ENCODE measurements at places on chromosomes 6 and 20. TPM values are rescaled to one million over a fixed set of nuclear protein-coding genes. Genes with fewer than 3 reads are reported as not detected.

Gene PBOV1
- not detected for polyA plus RNA-seq

Gene NUP153
- 2.6 TPM for polyA plus RNA-seq

DNA sequence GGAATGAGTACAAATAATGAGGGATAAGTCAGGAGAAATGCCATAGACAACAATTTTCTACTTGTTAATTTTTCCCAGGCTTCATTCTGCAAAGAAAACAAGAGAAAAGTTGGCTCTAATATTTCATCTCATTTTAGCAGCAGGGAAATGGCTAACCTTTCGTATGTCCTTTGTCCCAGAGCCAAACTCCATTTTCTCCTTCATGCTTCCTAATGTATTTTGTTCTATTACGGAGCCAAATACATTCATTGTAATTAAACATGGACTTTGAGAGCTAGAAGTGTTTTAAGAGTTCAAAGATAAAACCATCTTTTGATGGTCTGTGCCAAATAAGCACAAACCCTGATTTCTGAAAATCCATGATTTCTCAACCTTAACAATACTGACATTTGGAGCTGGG is 136.9 kb downstream of the PTCHD4 start:
- no peaks in the 10 kb centered on the region for H3K36me3 ChIP-seq
- no peak overlapping the region for H3K27ac ChIP-seq
- no peak overlapping the region for H3K4me3 ChIP-seq
- no peak for DNase-seq

DNA sequence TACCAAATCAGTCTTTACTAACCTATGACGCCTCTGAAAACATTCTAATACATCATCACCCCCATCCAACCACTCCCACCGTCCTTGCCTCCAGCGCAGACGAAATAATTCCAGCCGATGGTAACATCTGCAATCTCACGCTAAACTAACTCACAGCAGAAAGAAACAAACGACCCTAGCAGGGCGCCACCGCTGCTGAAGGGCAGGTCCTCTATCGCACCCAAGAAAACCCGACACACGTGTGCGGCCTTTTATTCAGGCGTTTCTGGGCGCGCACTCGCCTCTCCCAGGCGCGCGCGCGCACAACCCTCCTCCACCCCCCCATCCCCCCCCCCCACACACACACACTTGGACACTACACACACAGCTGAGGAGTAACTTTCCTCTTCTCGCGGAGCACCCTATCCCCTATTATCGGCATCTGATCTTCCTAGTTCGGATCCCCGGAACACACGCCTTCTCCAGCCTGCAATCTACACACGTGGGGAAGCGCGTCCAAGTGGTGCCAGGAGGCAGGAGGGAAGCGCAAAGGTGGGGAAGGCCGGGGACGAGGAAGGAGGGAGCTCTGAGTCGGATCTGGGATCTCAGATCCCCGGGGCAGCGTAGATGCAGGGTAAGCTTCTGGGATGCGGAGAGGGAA is 1.4 kb downstream of the GFOD1 start:
- H3K4me1 ChIP-seq: peaks cover 55% of the 10 kb centered on the region
- H3K27me3 ChIP-seq: peaks cover 5% of the 10 kb centered on the region
- peaks cover 2% of the 10 kb centered on the region for H3K36me3 ChIP-seq
- H3K4me3 ChIP-seq: peak overlapping the region; percentile 96
- peak; percentile 35 for DNase-seq
- H3K27ac ChIP-seq: peak overlapping the region; percentile 85

GRCh38 chr6:39344821-39345280 is 22.3 kb upstream of the KCNK16 start:
- no peaks in the 10 kb centered on the region for H3K36me3 ChIP-seq
- peak overlapping the region; percentile 63 for H3K27ac ChIP-seq
- DNase-seq: no peak
- no peaks in the 10 kb centered on the region for H3K4me1 ChIP-seq
- H3K4me3 ChIP-seq: no peak overlapping the region

- H3K36me3 ChIP-seq: no peaks in the 10 kb centered on the region
- no peaks in the 10 kb centered on the region for H3K27me3 ChIP-seq
- no peak for DNase-seq
- no peak overlapping the region for H3K4me3 ChIP-seq
These were observed 470.2 kb downstream of the ADGRB3 start for GRCh38 chr6:69105288-69105687.

DNA sequence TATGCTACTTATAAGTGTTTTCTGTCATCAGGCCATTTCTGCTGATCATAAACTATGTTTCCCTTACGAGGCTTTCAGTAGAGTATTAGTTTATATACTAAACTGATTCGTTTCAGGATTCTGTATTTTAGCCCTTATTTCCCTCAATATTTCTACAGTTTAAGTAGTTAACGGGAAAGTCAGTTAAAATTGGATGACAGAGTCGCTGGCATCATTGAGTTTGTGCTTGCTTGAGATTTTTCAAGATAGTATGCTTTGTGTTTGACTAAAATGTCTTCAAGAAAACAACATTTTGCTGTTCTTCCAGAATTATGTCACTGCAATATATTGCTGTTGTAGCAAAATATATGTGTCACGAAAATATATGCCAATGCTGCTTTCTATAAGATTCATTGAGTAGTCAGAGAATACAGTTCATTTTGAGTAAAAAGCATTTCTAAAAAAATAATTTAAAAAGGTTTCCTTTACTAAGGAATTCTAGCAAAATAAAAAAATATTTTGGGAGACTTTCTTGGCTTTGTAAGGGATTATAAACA is 51.4 kb downstream of the NCOA7 start:
- no peak overlapping the region for H3K4me3 ChIP-seq
- H3K27me3 ChIP-seq: no peaks in the 10 kb centered on the region
- H3K4me1 ChIP-seq: peaks cover 46% of the 10 kb centered on the region

- no peaks in the 10 kb centered on the region for H3K27me3 ChIP-seq
- peaks cover 86% of the 10 kb centered on the region for H3K4me1 ChIP-seq
- H3K4me3 ChIP-seq: no peak overlapping the region
- H3K27ac ChIP-seq: peak overlapping the region; percentile 56
- H3K36me3 ChIP-seq: peaks cover 12% of the 10 kb centered on the region
- DNase-seq: no peak
These were observed 59.2 kb downstream of the KCNS1 start for GRCh38 chr20:45041464-45042337.

GRCh38 chr6:6851059-6851948 is 256.5 kb upstream of the RREB1 start:
- no peak overlapping the region for H3K27ac ChIP-seq
- no peaks in the 10 kb centered on the region for H3K36me3 ChIP-seq
- DNase-seq: no peak
- H3K27me3 ChIP-seq: no peaks in the 10 kb centered on the region
- peaks cover 4% of the 10 kb centered on the region for H3K4me1 ChIP-seq

GRCh38 chr6:150673720-150674346 is 74.1 kb downstream of the PLEKHG1 start:
- H3K36me3 ChIP-seq: no peaks in the 10 kb centered on the region
- no peak for DNase-seq
- no peaks in the 10 kb centered on the region for H3K4me1 ChIP-seq
- H3K27me3 ChIP-seq: peaks cover 7% of the 10 kb centered on the region
- no peak overlapping the region for H3K4me3 ChIP-seq

Gene EYS
- not detected for polyA plus RNA-seq

DNA sequence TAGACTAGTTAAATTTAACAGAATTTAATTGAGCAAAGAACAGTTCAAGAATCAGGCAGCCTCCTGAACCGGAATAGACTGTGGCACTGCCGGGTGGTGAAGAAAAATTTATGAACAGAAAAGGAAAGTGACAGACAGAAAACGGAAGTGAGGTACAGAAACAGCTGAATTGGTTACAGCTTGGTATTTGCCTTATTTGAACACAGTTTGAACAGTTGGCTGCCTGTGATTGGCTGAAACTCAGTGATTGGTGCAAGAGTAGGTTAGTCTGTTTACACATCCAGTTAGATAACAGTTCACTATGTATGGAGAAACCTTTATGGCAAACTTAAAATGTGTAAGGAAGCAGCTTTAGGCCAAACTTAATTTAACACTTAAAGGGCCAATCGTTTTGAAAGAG is 116.0 kb upstream of the CITED2 start:
- no peak overlapping the region for H3K4me3 ChIP-seq
- peak overlapping the region; percentile 12 for H3K27ac ChIP-seq
- peaks cover 7% of the 10 kb centered on the region for H3K27me3 ChIP-seq
- peak; percentile 43 for DNase-seq
- H3K36me3 ChIP-seq: no peaks in the 10 kb centered on the region

GRCh38 chr6:108541843-108542759 is 18.6 kb upstream of the FOXO3 start:
- peaks cover 32% of the 10 kb centered on the region for H3K4me1 ChIP-seq
- peak; percentile 71 for DNase-seq
- no peaks in the 10 kb centered on the region for H3K36me3 ChIP-seq
- H3K4me3 ChIP-seq: peak overlapping the region; percentile 24
- H3K27me3 ChIP-seq: peaks cover 3% of the 10 kb centered on the region
- H3K27ac ChIP-seq: no peak overlapping the region

Gene OR2H2
- polyA plus RNA-seq: not detected
